ENCODE measurements at places on chromosomes 5 and 9. TPM values are rescaled to one million over a fixed set of nuclear protein-coding genes. Genes with fewer than 3 reads are reported as not detected.

The JADE2 gene
- total RNA-seq: 19.8 TPM

The PLEKHG4B gene
- total RNA-seq: 9.9 TPM

The SPINK4 gene
- total RNA-seq: not detected

The ZDHHC11B gene
- not detected for total RNA-seq

The PTGER4 gene
- total RNA-seq: 4.7 TPM

The ECM2 gene
- total RNA-seq: 1.0 TPM

The PRELID2 gene
- 15.5 TPM for total RNA-seq

The OLFML2A gene
- total RNA-seq: 2.4 TPM

The DTWD2 gene
- 8.2 TPM for total RNA-seq

The PRDM9 gene
- total RNA-seq: not detected

The C5 gene
- 3.4 TPM for total RNA-seq

The ZNF169 gene
- total RNA-seq: 1.6 TPM

The DDX4 gene
- not detected for total RNA-seq

The ABCA2 gene
- 9.2 TPM for total RNA-seq

The PCDHGB1 gene
- 4.9 TPM for total RNA-seq

The ANAPC2 gene
- total RNA-seq: 8.6 TPM

The FOXD4L6 gene
- not detected for total RNA-seq

The SARDH gene
- total RNA-seq: 1.4 TPM

The NUP188 gene
- total RNA-seq: 67.6 TPM

The CKMT2 gene
- not detected for total RNA-seq

The LRRC19 gene
- not detected for total RNA-seq

The FGFR4 gene
- 0.62 TPM for total RNA-seq

The ORM2 gene
- total RNA-seq: not detected

The PLCXD3 gene
- 1.3 TPM for total RNA-seq

The FOXD4 gene
- 0.05 TPM for total RNA-seq

The CCL27 gene
- total RNA-seq: not detected

The PRRT1B gene
- not detected for total RNA-seq

The TNFSF8 gene
- not detected for total RNA-seq

The FTMT gene
- total RNA-seq: not detected

The PCDHGA6 gene
- total RNA-seq: 0.07 TPM

The SLCO6A1 gene
- total RNA-seq: not detected

The BBLN gene
- total RNA-seq: 427 TPM

The LCN1 gene
- total RNA-seq: not detected

The PTTG1 gene
- 1,224 TPM for total RNA-seq

The CAVIN4 gene
- total RNA-seq: 0.37 TPM

The ADAMTS6 gene
- 16.5 TPM for total RNA-seq

The FSD1L gene
- 2.3 TPM for total RNA-seq

The CCL19 gene
- total RNA-seq: not detected

Data from M059J (cell line).